ENCODE measurements at places on chromosomes 16 and 17.
A peak's percentile ranks its signal among the peaks of the same experiment; 100 is the strongest.

DNA sequence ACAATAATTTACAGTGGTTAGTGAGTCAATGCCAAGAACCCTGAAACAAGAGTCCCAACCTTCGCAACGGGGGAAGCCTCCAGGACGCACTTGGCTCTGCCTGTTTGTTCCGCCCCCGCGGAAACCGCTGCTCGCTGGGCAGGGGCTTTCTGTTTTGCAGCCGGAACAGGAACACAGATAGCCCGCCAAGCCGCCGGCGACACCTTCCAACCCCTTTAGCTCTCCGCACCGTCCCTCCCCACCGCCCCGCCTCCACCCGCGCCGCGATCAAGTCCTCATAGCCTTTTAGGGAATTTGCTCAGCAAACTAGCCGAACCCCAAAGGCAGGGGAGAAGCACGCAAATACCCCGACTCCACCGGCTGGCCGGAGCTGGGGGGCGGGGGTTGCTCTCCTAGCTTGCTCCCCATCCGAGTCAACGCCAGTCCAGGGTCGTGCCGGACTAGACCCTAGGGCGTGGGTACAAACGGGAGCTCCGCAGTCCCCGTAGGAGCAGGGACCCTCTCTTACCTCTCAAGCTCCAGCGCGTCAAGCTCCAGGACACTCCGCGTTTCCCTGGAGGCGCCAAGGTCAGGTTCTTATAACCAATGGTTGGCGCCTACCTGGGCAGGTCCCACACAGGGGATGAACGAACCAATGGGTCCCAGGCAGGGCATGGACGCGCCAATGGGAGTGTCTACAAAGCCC, at the start of gene SLFN13:
TSS of gene SLFN13 (minus strand) at position 553 of the 685 bp plus-strand sequence. CDS start 3,086 bp downstream, outside the sequence.
- DNase-seq = peak; percentile 37

DNA sequence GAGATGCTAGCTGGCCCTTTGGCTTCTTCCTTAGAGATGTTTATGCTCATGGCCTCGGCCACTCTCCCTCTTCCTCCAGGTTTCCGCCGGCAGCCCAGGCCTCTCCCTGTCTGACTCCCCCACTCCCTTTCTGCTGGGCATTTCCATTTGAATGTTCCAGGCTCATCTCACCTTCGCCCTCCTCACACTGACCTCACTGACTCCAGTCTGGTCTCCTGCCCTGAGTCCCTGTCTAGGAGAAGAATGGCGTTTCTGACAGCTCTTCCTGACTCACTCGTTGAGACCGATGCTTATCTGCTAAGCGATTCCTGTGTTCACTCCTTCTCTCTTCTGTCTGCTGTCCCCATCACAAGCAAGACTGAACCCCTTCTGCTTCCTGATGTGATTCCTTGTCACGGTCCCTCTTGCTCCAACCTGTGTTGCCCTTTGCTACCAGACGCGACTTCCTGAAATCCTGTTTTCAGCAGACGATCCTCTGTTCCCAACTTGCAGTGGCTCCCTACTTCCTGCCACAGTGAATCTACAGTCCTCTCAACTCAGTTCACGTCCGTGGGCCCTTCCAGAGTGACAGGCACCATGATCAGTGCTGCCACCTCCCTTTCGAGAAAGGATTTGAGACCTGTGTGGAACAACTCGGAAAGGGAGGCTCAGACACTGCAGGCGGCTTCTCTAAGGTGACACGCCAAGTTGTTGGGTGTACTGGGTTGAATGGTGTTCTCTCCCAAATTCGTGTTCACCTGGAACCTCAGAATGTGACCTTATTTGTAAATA, 176.4 kb downstream of the MSI2 start:
- no peak for DNase-seq

- no peak for DNase-seq
These were observed 6.1 kb downstream of the KRT23 start for GRCh38 chr17:40931311-40931710.

DNA sequence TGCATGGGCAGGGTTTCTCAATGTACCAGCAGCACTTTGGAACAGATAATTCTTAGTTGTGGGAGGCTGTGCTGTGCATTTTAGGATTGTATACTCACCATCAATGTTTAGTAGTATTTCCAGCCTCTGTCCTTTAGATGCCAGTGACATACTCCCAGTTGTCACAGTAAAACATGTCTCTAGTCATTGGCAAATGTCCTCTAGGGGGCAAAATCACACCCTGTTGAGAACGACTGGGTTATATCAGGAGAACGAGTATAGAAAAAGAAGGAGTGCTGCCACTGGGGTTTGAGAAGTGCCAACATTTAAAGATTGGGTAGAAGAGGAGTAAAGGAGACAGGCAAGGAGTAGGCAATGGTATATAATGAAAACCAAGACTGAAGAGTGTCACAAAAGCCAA, 37.9 kb upstream of the SMIM36 start:
- DNase-seq = no peak

DNA sequence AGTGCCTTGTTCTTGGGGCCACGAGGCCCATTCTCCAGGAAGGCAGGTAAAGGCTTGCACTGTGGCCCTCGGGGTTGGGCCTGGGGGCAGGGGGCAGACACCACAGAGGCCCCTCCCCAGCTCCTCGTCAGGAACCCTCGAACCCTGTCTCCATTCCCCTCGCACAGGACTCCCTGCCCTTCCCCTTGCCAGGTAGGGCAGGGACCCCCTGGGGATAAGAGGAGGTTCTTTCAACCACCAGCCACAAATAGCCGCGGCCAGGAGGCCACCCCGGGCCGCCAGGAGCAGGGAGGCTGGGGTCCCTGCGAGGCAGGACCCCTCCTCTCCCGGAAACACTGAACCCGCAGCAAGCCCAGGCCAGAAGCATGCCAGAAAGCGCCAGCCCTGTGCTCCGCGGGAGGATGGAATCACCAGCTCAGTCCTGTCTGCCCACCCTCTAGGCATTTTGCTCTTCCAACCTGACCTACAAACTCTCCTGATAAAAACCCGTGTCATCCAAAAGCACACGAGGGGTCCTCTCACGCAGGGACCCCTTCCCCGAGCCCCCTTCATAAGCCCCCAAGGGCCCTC, 45.6 kb downstream of the SLC47A1 start:
- DNase-seq = no peak

GRCh38 chr17:49998836-49999511, 4.0 kb upstream of the DLX3 start:
- DNase-seq = no peak

GRCh38 chr17:6196355-6196754, 126.2 kb downstream of the WSCD1 start:
- DNase-seq = no peak

- DNase-seq = no peak
These were observed 21.5 kb downstream of the UNC119 start for GRCh38 chr17:28530926-28531325.

DNA sequence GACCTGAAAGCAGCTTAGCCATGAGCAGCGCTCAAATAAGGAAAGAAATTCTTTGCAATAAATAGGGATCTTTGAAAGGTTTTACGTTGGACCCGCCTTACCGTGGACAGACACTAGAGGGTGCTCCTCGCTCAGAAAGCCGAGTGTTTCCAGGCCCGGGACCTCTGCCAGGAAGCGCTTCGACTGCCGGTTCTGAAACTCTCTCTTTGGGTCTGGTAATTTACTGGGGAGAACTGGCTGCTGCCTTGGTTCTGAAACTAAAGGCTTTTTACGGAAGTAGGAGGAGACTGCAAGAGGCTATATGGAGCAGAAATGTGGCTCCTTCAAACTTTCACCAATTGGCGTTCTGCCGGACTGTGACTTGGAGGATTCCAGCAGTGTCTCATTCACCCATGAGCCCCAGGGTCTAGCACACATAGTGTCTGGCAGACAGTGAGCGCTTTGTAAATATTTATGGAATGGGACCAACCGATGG, 45.6 kb upstream of the HOXB9 start:
- peak; percentile 69 for DNase-seq

- no peak for DNase-seq
These were observed 81.7 kb upstream of the MSI2 start for GRCh38 chr17:57174591-57174990.

DNA sequence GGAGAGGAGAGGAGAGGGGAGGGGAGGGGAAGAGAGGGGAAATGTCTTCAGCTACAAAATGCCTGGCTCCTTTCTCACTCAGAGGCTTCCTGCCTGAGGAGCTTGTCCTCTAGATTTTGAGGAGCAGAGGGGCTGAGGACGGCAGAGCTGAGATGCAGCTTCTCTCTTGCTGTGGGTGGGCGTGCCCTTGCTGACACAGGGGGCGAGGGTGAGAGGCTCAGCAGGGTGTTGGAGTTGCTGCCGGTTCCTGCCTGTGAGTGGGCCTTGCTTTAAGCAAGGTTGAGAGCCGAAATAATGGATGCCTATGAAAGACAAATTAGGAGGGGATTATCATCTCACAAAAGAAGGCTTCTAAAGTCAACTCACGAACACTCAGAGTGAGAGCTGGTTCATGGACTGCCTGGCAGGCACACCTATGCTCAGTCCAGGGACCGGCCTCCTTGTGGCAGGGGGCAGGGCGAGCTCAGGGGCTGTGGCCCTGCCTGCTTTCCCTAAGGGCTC, 215.6 kb downstream of the MSI2 start:
- no peak for DNase-seq

DNA sequence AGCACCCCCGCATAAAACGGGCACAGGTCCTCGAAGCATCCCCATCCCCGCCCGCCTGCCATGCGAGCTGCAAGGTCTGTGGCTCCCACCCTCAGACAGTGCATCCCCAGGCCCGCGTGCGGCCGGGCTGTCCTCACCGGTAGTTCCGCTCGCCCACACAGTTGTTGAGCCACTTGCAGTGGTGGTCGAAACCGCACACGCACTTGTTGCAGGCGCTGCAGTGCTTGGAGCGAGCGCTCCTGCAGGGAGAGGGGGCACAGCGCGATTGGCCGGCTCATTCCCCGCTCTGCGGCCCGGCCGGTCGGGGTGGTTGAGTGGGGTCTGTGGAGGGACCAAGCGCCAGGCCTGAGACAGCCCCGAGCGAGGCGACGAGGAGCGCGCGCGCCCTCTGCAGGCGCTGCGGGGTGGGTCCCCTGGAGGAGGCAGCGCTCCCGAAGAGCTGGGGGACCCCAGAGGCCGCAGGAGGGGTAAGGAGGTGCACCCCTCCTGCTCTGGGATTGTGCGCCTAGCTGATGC, 6.0 kb upstream of the TPPP3 start:
- no peak for DNase-seq

GRCh38 chr17:68453991-68454665, 3.2 kb downstream of the WIPI1 start:
- no peak for DNase-seq

- DNase-seq = no peak
These were observed 666 bp downstream of the HGS start for GRCh38 chr17:81684442-81684911.

GRCh38 chr16:73697336-73697735, 599.3 kb upstream of the PSMD7 start:
- no peak for DNase-seq

- no peak for DNase-seq
These were observed 28.1 kb upstream of the BEAN1 start for GRCh38 chr16:66399031-66399430.

DNA sequence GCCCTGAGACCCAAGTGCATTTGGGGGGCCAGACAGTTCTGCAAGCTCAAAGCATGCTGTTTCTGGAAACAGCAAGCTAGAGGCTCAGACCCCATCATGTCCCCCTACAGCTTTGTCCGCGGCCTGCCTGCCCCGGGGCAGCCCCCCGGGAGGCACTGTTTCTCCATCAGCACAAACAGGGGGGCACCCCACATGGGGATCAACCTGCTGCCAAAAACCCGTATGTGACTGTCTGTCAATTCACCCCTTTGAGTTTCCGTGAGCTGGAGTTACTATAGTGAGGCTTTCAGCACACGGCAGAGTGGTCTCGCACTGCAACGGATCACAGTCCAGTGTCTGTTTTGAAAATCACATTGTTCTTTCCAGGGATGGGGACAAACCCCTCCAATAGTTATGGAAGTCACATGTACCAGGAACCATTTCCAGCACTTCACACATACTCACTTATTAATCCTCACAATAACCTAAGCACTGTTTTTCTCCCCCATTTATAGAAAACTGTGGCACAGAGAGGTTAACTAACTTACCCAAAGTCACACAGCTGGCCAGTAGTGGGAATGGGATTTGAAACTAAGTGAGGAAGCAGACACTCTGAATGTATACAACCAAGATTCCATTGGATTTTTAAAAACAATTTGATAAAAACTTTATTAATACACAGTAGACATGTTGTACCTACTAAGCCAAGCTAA, 269.0 kb downstream of the C16orf95 start:
- no peak for DNase-seq

DNA sequence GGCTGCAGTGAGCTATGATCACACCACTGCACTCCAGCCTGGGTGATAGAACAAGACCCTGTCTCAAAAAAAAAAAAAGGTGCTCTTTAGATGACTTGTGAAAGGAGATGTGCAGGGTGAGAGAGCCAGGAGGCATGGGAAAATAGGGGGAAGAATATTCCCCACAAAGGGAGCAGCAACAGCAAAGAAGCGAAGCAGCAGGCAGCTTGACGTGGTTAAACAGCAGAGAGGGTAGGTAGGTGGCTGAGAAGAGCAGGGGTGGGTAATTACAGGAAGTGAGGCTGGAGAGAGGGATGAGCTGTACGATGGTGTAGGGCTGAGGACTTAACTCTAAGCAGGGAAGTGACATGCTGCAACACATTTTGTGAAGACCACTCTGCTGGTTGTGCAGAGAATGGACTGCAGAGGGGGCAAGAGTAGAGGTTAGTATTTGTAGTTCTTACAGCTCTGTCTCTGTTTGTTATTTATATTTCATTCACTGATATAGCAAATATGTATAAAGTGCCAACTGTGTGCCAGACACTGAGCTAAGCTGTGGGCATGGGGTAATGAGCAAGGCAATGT, 1.6 kb downstream of the HEATR3 start:
- peak; percentile 63 for DNase-seq

DNA sequence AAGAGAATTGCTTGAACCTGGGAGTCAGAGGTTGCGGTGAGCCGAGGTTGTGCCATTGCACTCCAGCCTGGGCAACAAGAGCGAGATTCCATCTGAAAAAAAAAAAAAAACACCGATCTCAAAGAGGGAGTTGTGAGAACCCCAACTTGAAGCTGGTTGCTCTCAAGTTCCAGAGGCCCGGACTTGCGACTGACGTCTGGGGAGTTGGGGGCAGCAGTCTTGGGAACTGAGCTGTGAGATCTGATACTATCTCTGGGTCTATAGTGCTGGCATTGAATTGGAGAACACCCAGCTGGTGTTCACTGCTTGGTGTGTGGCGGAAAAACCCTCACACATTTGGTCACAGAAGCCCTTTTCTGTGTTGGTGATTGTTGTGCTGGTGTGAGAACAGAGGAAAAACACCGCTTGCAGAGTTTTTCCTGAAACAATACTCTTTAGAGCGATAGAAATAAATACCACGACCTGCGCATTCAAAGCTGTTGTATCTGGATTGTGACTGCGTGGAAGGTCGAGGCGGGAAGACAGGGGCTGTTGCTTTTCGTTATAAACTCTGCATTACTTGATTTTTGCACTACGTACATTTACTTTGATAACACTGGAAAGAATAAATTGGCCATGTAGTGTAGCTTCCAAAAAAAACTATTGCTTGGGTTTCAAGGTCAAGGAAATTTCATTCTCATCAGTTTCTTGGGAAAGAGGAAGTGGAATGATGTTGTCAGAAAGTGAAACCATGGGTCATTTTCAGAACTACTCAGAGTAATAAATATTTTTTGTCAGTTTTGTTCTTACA, 8.8 kb downstream of the SCIMP start:
- no peak for DNase-seq
